ENCODE measurements at places on chromosomes 1 and 21.

DNA sequence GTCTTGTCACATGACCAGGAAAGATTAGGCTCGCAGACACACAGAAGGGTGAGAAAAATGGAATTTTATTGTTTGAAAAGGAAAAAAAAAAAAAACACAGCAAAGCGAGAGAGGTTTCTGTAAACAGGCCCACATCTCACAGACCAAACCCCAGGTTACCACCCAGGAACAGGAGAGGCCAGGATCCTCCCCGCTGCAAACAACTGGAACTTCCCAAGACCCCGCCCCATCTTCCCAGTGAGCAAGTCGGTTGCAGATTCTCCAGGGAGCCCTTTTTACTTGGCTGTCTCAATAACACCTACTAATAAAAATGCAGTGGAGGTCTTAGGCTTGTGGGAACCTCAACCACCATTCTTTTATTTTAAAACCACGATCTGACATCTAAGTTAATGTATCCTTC is 84.7 kb upstream of the ETS2 start:
- H3K4me1 ChIP-seq, result no peaks in the 10 kb centered on the region

- H3K36me3 ChIP-seq, result peaks cover 5% of the 10 kb centered on the region
- no peak for DNase-seq
- peaks cover 9% of the 10 kb centered on the region for H3K4me1 ChIP-seq
Observed at GRCh38 chr1:81312272-81312754, 488.4 kb upstream of the ADGRL2 start.

DNA sequence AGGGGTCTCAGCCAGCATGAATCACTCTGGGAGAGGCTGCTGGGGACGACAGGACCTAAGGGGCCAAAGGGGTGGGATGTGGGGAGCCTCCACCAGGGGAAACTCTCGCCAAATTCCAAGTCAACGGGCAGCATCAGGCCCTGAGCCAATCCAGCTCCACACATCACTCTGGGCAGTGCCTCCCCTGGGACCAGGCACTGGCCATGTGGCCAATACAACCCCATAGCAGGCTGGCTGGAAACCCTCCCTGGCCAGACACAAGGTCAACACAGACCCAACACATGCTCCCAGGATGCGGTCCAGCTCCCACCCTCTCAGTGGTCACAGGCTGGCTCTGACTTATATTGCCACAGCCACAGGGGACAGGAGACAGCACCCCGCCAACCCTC is 60.0 kb downstream of the MEGF6 start:
- H3K4me1 ChIP-seq, result no peaks in the 10 kb centered on the region
- H3K36me3 ChIP-seq, result no peaks in the 10 kb centered on the region
- DNase-seq, result no peak
- no peak overlapping the region for H3K27ac ChIP-seq
- H3K27me3 ChIP-seq, result no peaks in the 10 kb centered on the region

GRCh38 chr1:178408871-178409270 is 87.9 kb downstream of the CLEC20A start:
- H3K4me3 ChIP-seq, result no peak overlapping the region
- no peaks in the 10 kb centered on the region for H3K4me1 ChIP-seq
- H3K36me3 ChIP-seq, result peaks cover 15% of the 10 kb centered on the region
- H3K27ac ChIP-seq, result no peak overlapping the region
- H3K27me3 ChIP-seq, result no peaks in the 10 kb centered on the region

- H3K4me3 ChIP-seq, result peak overlapping the region; percentile 93
- H3K27me3 ChIP-seq, result peaks cover 13% of the 10 kb centered on the region
- peak overlapping the region; percentile 94 for H3K27ac ChIP-seq
- H3K4me1 ChIP-seq, result peaks cover 32% of the 10 kb centered on the region
- H3K36me3 ChIP-seq, result no peaks in the 10 kb centered on the region
Observed at GRCh38 chr1:32965251-32965747, 690 bp upstream of the RNF19B start.

DNA sequence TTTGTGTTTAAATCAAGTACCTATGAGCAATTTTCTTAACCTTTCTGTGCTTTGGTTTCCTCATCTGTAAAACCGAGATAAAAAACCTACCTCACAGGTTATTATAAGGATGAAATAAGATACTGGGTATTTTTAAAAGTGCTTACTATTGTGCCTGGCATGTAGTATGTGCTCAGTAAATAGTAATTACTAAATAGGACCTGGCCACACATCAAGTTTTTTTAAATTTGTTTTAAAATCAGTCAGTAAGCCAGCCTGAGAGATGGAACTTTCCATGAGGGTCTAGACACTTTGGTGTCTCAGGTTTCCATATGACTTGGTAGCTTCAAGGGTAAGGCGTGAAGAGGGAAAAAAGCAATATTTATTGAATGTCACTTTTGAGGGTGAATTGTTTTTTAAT is 7.0 kb upstream of the ATF3 start:
- H3K4me3 ChIP-seq, result no peak overlapping the region
- peaks cover 71% of the 10 kb centered on the region for H3K27me3 ChIP-seq
- peaks cover 20% of the 10 kb centered on the region for H3K4me1 ChIP-seq
- no peak overlapping the region for H3K27ac ChIP-seq
- no peaks in the 10 kb centered on the region for H3K36me3 ChIP-seq

- H3K27ac ChIP-seq, result no peak overlapping the region
- H3K4me1 ChIP-seq, result peaks cover 26% of the 10 kb centered on the region
- H3K36me3 ChIP-seq, result no peaks in the 10 kb centered on the region
Observed at GRCh38 chr1:203040513-203041275, 14.4 kb downstream of the PPFIA4 start.

- H3K4me3 ChIP-seq, result no peak overlapping the region
- H3K36me3 ChIP-seq, result peaks cover 11% of the 10 kb centered on the region
- peak overlapping the region; percentile 1 for H3K27ac ChIP-seq
- H3K4me1 ChIP-seq, result peaks cover 34% of the 10 kb centered on the region
- H3K27me3 ChIP-seq, result peaks cover 21% of the 10 kb centered on the region
- no peak for DNase-seq
Observed at GRCh38 chr1:206465951-206466350, 4.3 kb upstream of the IKBKE start.
